Ascending aorta (tissue), 2 donors: ENCODE measurements at places on chromosomes 13 and 19. TPM values are rescaled to one million over a fixed set of nuclear protein-coding genes. Genes with fewer than 3 reads are reported as not detected.

Gene TNFSF9
- not detected for total RNA-seq

Gene HSH2D
- not detected for total RNA-seq

Gene SELENOV
- not detected for total RNA-seq

Gene SAFB2
- 10.7 TPM for total RNA-seq

Gene CDK8
- total RNA-seq, result 4.3 TPM

Gene FOSB
- total RNA-seq, result 511 TPM
